ENCODE measurements at places on chromosomes 2 and 18.

- DNase-seq, result no peak
Measured at GRCh38 chr18:62328586-62329525, 3.7 kb downstream of the TNFRSF11A start.

DNA sequence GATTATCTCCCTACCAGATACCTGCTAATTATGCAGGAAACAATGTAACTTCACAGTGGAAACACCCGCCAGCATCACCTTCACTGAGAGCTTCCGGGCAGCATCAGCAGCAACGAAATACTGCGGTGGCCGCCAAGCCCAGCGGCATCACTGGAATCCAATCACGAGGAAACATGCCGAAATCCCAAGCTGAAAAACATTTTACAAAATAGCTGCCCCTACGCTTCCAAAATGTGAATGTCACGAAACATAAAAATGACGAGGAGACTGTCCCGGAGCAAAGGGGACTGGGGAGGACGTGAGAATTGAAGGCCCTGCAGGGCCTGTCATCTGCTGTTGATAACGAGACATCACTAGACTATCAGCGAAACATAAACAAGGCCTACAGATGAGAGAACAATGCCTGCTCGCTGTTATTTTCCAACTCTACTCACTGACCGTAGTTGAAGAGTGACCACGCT, 82.6 kb downstream of the HDAC4 start:
- DNase-seq, result no peak

DNA sequence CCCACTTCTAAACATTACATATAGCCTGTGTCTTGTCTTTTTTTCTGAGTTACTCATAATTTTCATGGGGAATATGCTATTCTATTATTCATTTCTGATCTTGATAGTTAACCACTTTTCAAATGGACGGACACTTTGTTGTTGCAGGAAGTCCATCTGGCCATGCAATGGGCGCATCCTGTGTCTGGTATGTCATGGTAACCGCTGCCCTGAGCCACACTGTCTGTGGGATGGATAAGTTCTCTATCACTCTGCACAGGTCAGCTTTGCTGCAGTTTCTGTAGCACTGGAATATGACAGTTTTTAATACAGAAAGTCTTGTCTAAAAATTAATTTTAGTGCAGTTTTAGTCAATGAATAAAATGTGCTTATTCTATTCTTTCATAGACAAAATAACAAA, 3.3 kb downstream of the G6PC2 start:
- no peak for DNase-seq

GRCh38 chr2:204078003-204078698, 141.6 kb downstream of the ICOS start:
- DNase-seq, result no peak

DNA sequence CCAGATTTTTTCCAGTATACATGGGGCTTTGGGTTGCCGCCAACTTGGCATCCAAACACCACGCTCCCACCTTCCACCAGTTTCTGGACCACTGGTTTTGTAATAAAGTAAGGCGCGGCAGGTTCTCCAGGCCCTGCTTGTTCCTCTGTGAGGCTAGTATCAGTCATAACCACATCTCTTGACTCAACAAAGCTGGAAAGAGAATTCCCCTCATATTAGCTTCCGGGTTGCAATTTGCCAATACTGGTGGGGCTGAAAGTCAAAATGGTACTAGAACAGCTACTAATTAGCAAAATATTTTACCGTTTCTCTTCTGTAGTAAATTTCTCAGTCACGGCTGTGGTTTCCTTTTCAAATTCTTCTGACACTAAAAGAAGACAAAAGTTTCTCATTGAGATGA, 25.0 kb downstream of the TTN start:
- DNase-seq, result no peak

GRCh38 chr2:41504532-41504931, 543.3 kb upstream of the PKDCC start:
- no peak for DNase-seq

DNA sequence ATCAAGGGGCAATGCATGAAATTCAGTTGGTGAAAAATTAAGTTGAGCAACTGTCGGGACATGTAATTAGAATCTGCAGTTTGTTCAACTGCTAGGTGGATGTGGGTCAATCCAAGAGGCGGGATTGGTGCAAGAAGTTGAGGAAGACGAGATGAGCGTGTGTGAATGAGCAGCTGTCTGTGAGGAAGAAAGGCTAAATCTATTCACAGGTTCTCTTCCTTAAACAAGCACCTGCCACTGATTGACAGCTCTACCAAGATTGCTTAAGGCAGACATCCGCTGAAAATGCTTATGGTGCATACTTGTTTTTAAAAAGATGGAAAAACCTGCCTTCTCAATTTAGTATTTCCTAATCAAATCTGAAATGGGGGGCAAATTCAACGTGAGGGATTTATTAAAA, 323.4 kb upstream of the THUMPD2 start:
- no peak for DNase-seq

- no peak for DNase-seq
Measured at GRCh38 chr18:6414723-6415417, at the start of gene L3MBTL4. Gene L3MBTL4 (minus strand): TSS chr18:6414911. CDS start chr18:6311625, 103,286 bp downstream.

DNA sequence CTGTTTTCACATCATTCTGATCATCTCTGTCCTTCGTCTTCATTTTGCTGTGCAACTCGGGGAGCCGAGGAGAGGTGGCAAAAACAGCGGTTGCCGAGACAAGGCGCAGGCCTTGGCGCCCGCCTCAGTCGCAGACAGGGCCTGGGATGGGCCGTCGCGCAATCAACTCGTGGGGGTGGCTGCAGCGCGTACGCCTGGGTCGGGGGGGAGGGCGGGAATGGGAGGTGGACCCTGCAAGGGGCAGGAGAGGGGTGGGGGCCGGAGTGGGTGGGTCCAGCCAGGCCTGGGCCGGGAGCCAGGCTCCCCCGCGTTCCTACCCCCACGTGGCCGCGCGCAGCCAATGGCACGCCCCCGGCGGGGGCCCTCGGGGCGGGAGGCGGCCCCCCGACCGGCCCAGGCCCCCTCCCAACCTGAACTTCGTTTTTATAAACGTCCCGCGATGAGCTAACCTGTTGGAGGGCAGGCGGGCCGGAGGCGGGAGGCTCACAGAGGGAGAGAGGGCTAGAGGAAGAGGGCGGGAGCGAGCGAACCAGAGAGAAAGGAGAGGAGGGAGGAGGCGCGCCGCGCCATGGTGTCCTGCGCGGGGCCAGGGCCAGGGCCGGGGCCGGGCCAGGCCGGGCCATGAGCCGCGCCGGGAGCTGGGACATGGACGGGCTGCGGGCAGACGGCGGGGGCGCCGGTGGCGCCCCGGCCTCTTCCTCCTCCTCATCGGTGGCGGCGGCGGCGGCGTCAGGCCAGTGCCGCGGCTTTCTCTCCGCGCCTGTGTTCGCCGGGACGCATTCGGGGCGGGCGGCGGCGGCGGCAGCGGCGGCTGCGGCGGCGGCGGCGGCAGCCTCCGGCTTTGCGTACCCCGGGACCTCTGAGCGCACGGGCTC, at the start of gene HOXD13:
HOXD13 (plus strand) TSS at position 452 of the 875 bp plus-strand sequence; CDS start at position 622, 170 bp downstream.
- DNase-seq, result no peak
